ENCODE measurements at places on chromosomes 7 and 10.

DNA sequence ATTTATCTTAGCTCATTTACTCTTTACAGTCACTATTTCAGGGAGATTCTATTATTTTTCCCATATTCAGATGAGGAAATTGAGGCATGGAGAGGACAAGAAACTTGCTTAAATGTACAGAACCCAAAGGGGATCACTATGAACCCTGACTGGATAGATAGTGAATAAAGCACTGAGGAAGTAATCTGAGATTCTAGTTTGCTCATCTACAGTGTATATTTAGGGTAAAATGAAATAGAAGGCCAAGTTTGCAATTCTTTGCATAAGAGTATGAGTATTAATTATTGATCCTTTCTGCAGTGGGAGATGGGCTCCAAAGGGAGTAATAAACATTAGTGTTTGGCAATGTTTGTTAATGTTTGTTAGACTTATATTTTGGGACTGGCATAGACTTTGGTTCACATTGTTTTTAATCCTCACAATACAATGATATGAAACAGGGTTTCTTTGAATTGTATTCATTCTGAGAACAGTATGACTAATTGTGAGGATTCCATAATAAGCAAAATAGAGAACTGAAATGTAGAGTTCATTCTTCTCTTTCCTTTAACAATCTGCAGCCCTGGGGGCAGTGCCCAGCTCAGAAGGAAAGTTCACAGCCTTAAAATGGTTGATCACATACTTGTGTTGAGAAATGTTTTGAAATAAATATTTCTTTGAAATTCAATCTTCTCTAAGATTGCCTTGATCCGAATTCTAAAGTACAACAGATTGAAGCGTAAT is 131.0 kb upstream of the ZNF804B start:
- DNase-seq: no peak

- DNase-seq: peak; percentile 3
Measured at GRCh38 chr7:32336726-32337125, 153.5 kb downstream of the LSM5 start.

DNA sequence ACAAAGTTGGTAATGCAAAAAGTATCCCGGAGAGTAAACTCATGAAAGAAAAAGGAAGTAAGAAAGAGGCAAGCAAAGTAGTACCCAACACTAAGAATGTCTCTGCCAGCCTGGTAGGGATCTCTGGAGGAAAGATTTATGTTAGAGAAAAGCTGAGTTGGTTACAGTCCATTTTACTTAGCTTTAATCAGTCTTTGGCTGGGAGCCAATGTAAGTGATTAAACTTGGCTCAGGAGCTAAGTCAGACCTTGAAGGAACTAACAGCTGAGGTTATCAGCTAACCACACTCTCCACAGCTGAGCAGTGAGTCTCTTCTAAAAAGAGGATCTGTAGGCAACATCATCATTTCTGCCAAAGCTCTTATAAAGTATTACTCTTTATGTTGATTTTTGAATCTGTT is 148.0 kb downstream of the ANKRD7 start:
- DNase-seq: no peak

DNA sequence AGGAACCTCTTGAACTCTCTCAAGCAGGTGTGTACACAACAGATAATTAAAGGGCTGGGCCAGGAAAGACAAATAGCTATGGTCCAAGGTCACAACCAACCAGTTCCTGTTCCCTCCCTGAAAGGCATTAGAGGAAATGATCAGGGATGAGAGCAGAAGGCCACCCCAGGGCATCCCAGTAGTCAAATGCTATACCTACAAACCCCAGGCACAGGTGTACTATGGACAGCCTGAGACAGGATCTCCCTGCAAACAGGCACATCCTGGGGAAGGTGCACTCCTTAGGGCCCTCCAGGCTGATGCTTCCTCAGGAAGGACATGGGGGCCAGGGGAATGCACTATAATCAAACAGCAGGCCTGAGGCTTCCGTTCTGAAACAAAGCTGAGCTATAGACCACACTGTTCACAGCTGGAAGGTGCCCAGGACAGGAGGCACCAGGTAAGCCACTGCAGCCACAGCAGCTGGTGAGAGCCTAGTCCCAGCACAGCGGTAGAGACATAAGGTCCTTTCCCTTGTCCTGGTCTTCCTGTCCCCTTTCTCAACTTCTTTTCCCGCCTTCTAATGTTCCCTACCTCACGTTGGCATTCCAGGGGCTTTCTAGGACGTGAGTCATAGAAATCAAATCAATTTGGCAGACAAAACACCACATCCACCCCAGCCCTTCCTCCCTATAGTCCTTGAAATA is 13.3 kb downstream of the PARP12 start:
- no peak for DNase-seq

DNA sequence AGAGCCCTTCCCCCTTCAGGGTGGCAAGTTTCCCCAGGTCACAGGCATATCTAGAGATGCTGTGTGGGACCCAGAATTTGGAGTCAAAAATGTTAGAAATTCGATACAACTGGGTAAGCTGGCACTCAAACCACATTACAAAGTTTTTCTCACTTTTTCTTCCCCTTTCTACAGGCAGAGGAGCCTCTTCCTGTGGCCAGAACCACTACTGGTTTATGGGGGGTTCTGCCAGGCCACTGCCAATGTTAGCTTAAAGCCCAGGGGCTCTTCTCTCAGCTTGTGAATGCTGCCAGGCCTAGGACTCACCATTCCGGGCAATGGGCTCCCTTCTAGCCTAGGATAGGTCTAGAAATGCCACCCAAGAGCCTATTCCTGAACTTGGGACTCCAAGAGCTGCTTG is 617.9 kb upstream of the PHF14 start:
- no peak for DNase-seq

- no peak for DNase-seq
Measured at GRCh38 chr10:8026349-8027259, 27.9 kb upstream of the GATA3 start.

DNA sequence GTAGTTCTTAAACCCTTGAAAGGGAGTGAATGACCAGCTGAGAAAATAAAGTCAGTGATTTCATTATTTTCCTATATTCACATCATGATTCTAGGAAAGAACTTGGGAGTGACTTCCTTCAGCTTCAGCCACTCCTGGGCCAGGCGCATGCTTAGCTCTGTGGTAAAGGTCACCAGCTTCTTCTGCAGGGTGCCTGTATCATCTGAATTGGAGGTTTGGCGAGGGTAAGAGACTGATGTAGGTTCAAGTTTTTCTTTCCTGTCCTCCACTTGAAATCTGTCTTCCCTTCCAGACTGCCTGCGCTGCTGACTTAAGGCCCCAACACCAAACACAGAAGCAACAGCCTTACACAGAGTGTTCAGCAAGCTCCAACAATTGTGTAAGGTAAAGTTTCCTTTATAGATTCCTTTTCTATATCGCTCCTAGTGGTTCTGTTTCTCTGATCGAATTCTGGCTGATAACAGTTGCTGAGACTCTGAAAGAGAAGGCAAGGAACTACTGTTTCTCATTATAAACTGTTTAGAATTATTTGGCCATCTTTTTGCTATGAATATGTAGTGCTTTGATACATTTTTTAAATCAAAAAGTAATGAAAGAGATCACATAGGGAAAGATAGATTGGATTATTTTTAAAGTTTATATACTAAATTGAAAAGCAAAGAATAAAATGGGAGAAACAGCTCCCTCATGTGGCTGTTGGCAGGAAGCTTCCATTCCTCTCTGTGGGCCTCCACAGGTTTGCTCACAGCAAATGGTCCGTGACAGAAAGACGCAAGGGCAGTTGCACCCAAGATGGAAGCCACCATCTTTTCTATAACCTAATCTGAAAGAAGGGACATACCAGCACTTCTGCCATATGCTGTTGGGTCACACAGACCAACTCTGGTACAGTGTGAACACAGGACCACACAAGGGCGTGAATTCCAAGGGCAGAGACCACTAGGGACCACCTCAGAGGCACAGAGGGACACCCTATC is 14.0 kb downstream of the GATAD1 start:
- peak; percentile 56 for DNase-seq

- DNase-seq: no peak
Measured at GRCh38 chr7:158740013-158740656, 35.5 kb upstream of the NCAPG2 start.

GRCh38 chr7:117017702-117018266 is 64.5 kb downstream of the ST7 start:
- no peak for DNase-seq

DNA sequence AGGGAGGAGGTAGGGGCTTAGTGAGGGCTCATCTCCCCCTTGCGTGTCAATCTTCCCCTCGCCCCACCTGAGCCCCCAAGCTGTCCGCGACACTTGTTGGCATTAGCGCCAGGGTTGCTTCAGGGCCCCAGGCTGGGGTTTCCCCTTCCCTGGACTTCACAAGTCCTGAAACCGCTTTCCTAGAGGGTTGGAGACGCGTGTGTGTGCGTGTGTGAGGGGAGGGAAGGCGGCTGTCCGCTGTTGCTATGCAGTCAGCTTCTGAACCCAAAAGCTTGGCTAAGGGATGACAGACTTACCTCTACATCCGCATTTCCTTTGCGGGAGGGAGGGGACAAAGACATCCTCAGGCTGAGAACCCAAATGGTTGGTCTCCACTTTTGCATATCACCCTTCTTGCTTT is 803 bp downstream of the GOLGA7B start:
- no peak for DNase-seq

- no peak for DNase-seq
Measured at GRCh38 chr7:3893151-3893788, 592.2 kb downstream of the SDK1 start.

GRCh38 chr10:72186258-72186981 is 29.4 kb upstream of the ANAPC16 start:
- DNase-seq: no peak

DNA sequence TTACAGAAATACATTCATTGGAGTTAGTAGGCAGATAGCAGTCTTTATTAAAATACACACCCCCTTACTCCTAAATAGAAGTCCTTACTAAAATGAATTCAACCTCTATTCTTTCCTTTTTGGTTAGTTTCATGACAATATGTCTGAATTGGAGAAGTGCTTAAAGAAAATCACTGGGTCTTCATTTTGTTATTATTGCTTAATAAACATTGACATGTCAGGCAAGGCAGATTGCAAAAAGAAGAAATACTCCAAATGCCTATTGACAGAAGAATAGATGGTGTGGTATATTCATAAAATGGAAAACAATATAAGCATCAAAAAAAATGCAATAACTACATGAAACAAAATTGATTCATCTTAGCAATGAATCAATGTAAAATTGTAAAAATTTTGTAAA is 135.5 kb downstream of the TMEM26 start:
- no peak for DNase-seq

GRCh38 chr10:30284865-30285594 is 64.0 kb downstream of the MTPAP start:
- DNase-seq: no peak

DNA sequence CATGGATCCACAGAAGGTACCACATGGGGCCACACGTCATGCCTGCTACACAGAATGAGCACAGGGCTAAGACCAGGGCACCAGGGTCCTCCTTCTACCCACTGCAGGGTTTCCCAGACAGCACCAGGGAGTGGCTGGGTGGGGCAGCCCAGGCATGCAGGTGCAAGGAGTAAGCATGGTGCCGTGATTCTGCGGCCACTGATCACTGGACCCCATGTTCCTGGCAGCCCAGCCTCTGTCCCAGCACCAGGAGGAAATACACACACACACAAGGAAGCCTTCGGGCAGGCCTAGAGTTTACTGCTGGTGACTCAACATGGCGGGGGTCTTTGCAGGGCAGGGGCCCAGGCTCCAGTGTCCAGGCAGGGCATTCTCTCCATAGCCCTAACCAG is 13.9 kb downstream of the ATP6V1F start:
- no peak for DNase-seq

GRCh38 chr7:3588341-3588740 is 287.3 kb downstream of the SDK1 start:
- DNase-seq: no peak

- no peak for DNase-seq
Measured at GRCh38 chr7:127817466-127817865, 165.5 kb downstream of the SND1 start.

GRCh38 chr7:26865094-26865388 is 651 bp upstream of the SKAP2 start:
- DNase-seq: no peak

- DNase-seq: no peak
Measured at GRCh38 chr10:108757946-108758345, 1165.4 kb downstream of the XPNPEP1 start.

DNA sequence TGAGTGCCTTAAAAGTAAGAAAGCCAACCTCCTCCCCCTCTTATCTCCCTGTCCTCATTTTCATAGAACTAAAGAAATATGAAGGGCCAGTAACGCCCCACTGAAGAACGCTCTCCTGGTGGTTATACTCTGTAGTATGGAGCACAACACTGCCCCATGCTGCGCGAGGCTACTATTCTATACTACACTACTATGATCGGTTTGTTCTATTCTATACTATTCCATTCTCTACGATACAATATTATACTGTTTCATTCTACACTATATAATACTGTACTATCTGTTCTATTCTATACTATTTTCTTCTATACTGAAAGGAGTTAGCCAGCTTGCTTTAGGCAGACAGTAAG is 34.8 kb downstream of the DIP2C start:
- DNase-seq: no peak

GRCh38 chr10:117221156-117221711 is 19.7 kb upstream of the SLC18A2 start:
- peak; percentile 17 for DNase-seq

DNA sequence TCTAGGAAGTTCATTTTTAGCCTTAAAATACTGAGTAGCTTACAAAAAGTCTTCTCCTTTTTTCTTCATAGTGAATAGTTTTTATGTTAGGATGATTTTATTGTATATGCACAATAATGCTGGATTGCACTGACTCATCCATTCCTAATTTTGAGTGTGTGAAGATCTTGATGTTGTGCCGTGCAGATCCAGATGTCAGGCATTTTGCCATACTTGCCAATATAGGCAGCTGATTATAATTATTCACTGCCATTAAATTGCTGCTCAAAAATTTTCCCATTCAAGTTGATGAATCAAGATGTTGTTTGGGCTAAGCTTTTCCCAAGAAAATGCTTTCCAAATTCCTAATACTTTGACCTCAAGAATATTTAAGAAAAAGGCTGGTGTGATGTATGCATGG is 218.3 kb downstream of the AHR start:
- DNase-seq: no peak

GRCh38 chr10:111360260-111360925 is 283.6 kb downstream of the ADRA2A start:
- DNase-seq: peak; percentile 24

DNA sequence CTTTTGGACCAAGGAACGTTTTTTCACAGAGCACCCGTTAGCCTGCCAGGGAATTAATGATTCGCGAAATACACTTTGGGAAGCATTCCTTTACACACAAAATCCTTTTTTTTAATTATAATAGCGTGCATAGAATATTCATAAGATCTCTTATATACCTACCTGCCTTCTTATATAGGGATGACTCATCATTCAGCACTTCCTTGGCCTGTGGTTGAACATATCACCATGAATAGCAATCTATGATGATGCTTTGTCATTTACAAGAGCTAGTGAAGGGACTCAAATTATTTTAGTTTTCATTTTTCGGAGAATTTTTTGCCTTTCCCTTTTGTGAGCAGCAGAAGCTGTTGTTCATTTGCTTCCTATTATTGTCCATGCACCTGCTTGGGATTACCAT is 97.0 kb downstream of the CDH23 start:
- no peak for DNase-seq

DNA sequence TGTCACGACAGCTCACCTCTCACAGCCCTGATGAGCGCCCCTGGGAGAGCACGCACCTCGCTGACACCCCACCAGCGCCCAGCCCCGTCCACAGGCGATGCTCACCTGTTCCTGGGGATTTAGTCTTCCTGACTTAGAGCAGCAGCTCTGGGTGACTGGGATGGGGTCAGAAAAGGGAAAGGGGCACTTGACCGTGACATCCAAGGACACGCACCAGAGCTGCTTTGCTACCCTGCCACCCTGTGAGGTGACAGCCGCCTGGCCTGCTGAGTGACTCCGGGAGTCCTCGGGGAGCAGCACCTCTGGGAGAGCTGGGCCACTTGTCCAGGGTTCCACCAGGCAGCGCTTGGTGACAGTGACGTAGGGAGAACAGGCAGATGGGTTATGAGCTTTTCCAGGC is 148.2 kb downstream of the PRKAG2 start:
- no peak for DNase-seq
